ENCODE measurements at places on chromosomes 12 and 14. TPM values are rescaled to one million over a fixed set of nuclear protein-coding genes. Genes with fewer than 3 reads are reported as not detected.

The DHRS2 gene
- total RNA-seq, result 2.8 TPM

The TSPAN11 gene
- total RNA-seq, result 27.7 TPM

The FAM186B gene
- total RNA-seq, result 0.25 TPM

- no peaks in the 10 kb centered on the region for H3K27me3 ChIP-seq
- H3K27ac ChIP-seq, result no peak overlapping the region
- no peak for DNase-seq
- H3K4me1 ChIP-seq, result no peaks in the 10 kb centered on the region
- H3K36me3 ChIP-seq, result no peaks in the 10 kb centered on the region
Measured at GRCh38 chr14:27098451-27098850, 500.6 kb upstream of the NOVA1 start.

DNA sequence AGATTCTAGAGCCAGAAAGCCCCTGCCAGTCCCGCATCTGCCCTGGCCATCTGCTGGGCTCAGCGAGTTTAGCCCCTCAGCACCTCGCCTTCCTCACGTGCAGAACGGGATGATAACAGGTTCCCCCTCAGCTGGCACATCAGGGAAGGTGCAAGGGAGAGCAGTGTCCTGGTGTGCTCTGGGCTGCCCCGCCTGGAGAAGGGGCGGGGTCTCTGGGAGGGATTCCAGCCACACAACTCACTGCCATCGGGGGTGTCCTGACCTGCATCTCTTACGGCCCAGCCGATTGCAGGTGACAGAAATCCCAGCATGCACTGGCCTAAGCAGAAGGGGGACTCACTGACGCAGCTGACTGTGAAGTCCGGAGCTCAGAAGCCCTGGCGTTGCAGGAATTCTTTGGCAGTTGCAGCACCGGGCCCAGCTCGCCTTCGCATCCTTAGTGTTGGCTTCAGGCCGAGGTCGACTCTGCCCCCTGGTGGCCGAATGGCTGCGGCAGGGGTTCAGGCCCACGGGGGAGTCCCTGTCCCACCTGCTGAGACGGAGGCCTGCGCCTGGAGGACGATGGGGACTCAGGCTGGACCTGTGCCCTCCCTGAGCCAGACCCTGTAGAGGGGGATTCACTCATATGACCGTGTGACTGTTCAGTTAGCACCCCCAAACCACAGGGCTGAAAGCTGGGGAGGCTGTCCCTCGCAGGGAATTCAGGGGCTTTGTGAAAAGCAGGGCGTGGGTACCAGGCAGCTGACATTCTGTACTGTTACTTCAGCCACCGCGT is 178.6 kb downstream of the ADGRD1 start:
- H3K36me3 ChIP-seq, result no peaks in the 10 kb centered on the region
- peak; percentile 91 for DNase-seq
- H3K4me3 ChIP-seq, result peak overlapping the region; percentile 35
- no peaks in the 10 kb centered on the region for H3K27me3 ChIP-seq
- H3K27ac ChIP-seq, result no peak overlapping the region
- H3K4me1 ChIP-seq, result no peaks in the 10 kb centered on the region

DNA sequence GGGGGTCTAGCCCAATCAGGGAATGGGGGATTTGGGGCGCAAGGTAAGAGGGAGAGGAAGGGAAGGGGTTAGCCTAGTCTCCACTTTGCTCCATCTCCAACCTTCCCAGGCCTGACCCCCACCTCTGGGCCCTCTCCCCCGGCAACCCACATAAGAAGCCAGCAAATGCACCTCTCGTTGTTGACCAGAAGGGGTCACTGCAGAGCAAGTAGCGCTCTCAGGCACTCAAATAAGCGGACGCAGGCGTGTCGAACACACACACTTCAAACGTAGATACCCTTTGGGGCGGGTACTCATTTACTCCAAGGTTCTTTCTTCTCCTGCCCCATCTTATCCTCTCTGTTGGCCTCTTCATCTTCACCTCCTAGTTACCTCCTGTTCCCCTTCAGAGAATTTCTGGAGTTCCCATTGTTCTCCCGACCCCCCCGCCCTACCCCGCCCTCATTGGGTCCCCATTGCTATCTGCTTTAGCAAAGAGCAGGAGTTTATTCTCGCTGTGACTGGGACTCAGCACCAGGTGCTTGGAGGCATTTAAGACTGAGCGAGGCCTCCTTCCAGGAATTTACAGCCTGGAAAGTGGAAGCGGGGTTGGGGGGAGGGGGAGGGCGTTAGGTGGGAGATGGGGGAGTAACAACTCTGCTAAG is 1.5 kb upstream of the SRRM4 start:
- peaks cover 14% of the 10 kb centered on the region for H3K4me1 ChIP-seq
- H3K36me3 ChIP-seq, result no peaks in the 10 kb centered on the region
- peaks cover 56% of the 10 kb centered on the region for H3K27me3 ChIP-seq
- peak; percentile 92 for DNase-seq
- peak overlapping the region; percentile 73 for H3K4me3 ChIP-seq

- H3K4me1 ChIP-seq, result no peaks in the 10 kb centered on the region
- H3K27me3 ChIP-seq, result peaks cover 60% of the 10 kb centered on the region
- H3K4me3 ChIP-seq, result peak overlapping the region; percentile 42
- H3K36me3 ChIP-seq, result no peaks in the 10 kb centered on the region
- no peak overlapping the region for H3K27ac ChIP-seq
Measured at GRCh38 chr12:66189486-66189843, 451 bp downstream of the IRAK3 start.

- H3K27ac ChIP-seq, result no peak overlapping the region
- no peak overlapping the region for H3K4me3 ChIP-seq
Measured at GRCh38 chr12:84862186-84862585, 50.4 kb downstream of the SLC6A15 start.
